Sigmoid colon (tissue), 7 donors: ENCODE measurements at places on chromosomes 6 and 20. TPM values are rescaled to one million over a fixed set of nuclear protein-coding genes. Genes with fewer than 3 reads are reported as not detected.

The RAET1L gene
- total RNA-seq: not detected

The ADGRG6 gene
- 14.4 TPM for total RNA-seq

The PI16 gene
- total RNA-seq: 14.0 TPM

- H3K27me3 ChIP-seq: no peaks in the 10 kb centered on the region
- H3K4me3 ChIP-seq: no peak overlapping the region
- DNase-seq: no peak
- H3K27ac ChIP-seq: no peak overlapping the region
- no peaks in the 10 kb centered on the region for H3K4me1 ChIP-seq
These were observed 39.0 kb downstream of the NCOA3 start for GRCh38 chr20:47540443-47541354.

DNA sequence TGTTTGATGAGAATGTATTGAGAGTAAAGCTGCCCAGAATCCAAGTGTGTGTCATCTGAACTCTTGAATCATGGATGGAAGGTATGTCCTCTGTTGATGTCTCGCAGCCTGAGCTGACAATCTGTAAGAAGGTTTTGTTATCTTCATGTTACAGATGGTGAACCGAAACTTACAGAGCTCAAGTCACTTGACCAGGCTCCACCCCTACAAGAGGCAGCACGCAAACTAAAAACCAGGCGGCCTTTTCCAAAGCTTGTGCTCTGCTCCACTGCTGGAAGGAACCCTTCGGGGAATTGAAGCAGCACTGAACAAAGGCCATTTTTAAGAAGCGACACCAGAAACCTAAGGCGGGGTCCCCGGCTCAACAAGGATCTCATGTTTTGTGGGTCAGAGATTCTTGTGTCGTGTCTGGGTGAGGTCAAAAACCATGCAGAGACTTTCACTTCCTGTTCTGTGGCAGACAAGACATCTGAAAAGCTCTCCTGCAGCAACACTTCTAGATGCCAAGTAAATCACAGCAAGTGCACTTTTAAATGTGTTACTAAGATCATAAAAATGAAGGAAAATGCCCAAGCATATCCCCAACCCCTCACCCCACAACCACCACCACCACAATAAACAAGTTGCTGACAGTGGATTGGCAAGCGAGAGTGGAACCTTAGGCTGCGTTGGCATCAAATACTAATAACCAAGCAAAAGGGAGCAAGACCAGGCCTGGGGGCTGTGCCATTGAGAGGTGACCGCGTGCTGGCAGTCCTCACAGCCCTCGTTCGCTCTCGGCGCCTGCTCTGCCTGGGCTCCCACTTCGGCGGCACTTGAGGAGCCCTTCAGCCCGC, 27.3 kb downstream of the NQO2 start:
- peaks cover 24% of the 10 kb centered on the region for H3K4me1 ChIP-seq
- no peaks in the 10 kb centered on the region for H3K27me3 ChIP-seq
- no peak for DNase-seq
- no peak overlapping the region for H3K4me3 ChIP-seq
- H3K36me3 ChIP-seq: no peaks in the 10 kb centered on the region

DNA sequence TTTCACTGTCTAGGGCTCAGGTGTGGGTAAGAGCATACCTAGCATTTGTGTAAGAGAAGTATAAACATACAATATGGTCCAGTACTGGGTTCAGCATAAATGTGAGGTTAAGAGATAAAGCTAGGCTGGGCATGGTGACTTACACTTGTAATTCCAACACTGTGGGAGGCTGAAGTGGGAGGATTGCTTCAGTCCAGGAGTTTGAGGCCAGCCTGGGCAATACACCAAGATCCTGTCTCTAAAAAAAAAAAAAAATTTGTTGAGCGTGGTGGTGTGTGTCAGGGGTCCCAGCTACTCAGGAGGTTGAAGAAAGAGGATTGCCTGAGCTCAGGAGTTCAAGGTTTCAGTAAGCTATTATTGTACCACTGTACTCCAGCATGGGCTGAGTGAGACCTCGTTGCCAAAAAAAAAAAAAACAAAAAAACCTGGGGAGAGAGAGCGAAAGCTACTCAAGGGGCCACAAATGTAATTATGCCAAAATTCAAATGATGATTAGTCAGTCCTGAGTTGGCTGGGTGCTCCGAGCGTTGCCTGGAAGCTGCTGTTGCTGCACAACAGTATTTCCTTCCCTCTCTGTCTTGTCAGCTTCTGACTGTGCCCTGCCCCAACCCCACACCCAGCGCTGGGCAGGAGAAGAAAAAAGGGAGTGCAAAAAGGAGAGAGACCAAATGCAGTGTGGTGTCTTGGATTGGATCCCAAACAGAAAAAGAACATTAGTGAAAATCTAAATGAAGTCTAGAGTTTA, 24.0 kb downstream of the CMTR1 start:
- H3K4me3 ChIP-seq: no peak overlapping the region
- H3K36me3 ChIP-seq: peaks cover 18% of the 10 kb centered on the region
- no peak overlapping the region for H3K27ac ChIP-seq
- no peaks in the 10 kb centered on the region for H3K27me3 ChIP-seq

DNA sequence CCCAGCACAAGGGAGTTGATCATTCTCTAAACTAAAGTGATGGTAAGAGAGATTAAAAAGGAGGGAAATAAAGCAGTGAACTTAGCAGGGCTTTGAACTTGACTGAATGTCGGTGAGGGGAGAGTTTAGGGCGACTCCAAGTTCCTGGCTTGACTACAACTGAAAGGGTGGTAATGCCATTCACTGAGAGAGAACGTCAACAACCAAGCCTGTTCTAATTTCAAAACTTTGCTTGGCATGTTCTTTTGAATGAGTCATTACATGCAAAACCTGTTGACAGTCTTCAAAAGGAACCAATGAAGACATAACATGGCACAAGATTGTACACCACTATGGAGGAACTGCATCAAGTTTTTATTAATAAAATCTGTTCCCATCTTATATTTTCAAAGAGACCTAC, 10.3 kb upstream of the MYB start:
- H3K27me3 ChIP-seq: no peaks in the 10 kb centered on the region
- no peak overlapping the region for H3K27ac ChIP-seq
- no peaks in the 10 kb centered on the region for H3K36me3 ChIP-seq

DNA sequence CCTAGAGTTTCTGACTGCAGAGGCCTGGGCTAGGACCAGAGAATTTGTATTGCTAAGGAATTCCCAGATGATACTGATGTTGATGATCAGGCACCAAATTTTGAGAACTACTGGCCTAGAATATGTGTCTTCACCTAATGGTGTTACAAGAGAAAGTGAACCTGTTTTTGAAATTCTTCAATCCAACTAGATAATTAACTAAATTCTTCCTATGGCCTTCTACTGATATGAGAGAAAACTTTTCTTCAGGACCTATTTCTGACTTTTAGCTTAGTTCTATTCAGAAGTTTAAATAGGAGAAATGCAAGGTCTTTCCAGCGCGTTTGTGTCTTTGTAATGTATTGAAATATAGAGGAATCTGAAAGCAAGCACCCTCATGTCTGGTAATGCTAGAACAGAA, 7.3 kb downstream of the NKAIN2 start:
- no peaks in the 10 kb centered on the region for H3K36me3 ChIP-seq
- H3K27ac ChIP-seq: no peak overlapping the region
- H3K4me3 ChIP-seq: no peak overlapping the region

GRCh38 chr6:7579851-7580250, 10.1 kb upstream of the SNRNP48 start:
- no peak overlapping the region for H3K4me3 ChIP-seq
- no peaks in the 10 kb centered on the region for H3K36me3 ChIP-seq
- DNase-seq: no peak
- no peaks in the 10 kb centered on the region for H3K27me3 ChIP-seq
- no peak overlapping the region for H3K27ac ChIP-seq
